ENCODE measurements at places on chromosomes 1 and 21. TPM values are rescaled to one million over a fixed set of nuclear protein-coding genes. Genes with fewer than 3 reads are reported as not detected.

The BSND gene
- 0.50 TPM for polyA plus RNA-seq

The MAP3K7CL gene
- 2.4 TPM for polyA plus RNA-seq

The DNASE2B gene
- not detected for polyA plus RNA-seq

DNA sequence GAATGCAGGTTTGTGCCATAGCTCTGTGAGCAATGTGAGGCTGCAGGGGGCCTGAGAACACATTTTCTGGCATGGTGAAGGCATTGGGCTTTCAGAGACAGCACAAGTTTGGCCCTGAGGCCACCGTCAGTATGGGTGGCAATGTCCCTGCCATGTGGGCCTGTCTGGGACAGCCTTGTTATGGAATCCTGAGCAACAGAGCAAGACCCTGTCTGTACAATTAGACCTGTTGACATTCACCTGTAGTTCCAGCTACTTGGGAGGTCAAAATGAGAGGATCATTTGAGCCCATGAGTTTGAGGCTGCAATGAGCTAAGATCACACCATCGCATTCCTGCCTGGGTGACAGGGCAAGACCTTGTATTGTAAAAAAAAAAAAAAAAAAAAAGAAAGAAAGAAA, 35.6 kb downstream of the PRDM15 start:
- no peak for DNase-seq

DNA sequence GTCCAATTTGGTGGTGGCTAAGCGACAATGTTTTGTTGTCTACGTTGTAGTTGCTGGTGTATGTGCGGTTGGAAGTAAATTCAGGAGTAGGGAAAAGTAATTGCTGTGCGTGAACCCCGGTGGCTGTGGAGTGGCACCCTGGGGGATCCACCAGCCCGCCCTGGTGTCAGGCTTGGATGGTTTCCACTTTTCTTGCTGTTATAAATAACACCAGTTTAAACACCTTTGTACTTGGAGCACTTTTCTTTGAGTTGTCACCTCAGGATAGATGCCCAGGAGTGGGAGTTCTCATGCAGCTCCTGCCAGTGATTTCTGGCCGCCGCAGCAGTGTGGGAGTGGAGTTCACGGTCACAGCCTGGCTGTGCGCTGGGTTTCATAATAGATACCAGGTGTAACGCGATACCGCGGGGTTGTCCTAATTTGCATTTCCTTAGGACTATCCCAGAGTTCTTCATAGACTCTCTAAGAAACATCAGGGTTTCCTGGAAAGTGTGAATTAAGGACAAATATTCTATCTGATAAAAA, 12.8 kb upstream of the TMEM200B start:
- DNase-seq = peak; percentile 57

DNA sequence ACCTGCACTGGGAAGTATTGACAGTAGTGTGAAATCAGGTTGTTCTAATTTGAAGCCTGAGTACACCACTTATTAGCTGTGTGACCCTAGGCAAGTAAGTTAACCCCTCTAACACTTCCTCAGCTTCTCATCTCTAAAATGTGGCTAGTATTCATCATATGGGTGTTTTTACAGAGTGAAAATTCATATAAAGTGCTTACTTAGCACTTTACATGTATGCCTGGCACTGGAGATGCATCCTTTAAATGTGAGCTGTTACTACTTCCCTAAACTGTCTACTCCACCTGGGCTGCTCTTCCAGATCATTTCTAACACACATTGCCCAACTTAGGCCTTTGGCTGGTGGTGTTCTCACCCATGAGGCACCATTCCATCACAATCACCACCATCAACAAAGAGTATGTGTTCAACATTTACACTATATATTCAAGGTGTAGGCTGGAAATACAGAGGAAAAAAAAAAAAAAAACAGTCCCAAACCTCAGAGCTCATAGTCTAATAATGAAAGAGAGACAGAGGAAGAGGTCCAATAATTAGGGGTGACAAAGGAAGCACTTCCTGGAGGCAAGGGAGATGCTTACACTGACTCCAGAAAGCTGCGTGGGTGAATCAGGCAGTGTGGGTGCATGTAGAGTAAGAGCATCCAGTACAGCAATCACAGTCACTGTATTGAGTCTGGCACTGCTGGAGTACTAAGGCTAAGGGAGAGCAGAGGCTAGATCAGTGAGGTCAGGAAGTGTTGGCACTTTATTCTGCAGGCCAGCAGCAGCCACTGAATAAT, 3.6 kb downstream of the STX6 start:
- no peak for DNase-seq

DNA sequence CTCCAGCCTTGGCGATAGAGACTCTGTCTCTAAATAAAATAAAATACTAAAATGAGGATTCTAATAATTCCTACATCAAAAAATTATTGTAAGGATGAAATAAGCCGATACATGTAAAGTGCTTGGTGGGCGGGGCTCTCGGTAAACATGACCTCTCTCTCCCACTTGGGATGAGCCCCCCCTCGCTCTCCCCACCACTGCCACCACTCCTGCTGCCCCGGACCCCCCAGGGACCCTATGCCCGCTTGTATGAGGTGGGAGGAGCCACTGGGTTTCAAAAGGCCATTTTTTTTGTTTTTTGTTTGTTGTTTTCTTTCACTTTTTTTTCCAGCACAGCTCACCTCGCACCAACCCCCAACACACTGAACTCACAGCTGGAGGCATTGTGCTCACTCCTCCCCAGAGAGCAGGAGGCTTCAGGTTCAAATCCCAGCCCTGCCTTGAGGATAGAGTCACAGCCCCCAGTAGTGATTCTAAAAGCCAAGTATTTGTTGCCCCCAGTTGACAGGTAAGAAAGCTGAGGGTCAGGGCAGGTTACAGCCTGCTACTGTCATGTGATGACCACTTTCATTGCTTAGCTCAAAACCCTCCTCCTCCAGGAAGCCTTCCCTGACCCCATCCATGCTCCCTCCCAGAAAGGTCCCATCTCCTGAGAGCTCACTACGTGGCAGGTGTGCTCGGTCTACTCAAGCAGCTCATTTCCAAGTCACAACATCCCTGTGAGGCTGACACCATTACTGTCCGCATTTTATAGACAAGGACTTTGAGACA, 4.2 kb downstream of the SDC3 start:
- no peak for DNase-seq

Data from GM23338 (cell line).